ENCODE measurements at places on chromosomes 6 and 20.

DNA sequence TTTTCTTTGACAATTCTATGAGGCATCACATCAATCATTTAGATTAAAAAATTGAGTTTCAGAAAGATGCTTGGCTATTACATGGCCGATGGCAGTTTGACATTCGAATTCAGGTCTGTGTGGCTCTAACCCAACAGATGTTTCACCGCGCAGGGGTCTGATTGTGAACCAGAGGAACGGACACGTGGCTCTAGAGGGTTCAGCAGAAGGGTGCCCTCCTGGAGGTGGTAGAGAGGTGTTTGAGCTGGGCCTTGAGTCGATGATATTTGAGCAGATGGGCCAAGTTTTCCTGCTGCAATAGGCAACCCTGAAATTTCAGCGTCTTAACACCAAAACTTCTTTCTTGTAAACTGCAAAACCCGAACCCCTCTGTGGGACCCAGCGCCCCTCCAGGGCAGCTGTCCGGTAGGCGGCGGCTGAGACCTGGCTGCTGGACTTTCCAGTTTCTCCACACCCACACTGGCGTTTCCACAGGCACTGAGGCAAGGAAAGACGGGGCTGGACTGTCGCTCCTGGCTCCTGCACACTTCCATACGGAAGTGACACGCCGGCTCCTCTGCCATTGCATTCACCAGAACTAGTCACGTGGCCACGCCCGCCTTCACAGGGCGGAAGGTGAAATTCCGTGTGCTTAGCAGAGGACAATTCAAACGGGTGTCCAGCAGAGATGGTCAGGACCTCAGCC lies 11.3 kb upstream of the AFDN start:
- DNase-seq, result no peak

DNA sequence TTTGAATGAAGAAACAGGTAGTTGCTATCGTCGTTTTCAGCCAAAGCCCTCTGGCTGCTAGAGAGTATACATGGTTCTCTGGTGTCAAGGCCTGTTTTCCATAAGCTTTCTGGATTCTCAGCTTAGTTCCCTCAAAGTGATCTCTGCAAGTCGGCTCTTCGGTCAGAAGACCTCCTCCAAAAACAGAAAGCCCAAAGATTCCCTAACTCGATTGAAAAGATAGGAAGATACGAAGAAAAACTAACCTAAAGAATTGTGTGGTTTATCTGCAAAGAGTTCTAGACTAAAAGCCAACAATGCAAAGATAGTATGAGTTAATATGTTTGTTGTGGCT lies 545 bp upstream of the ASCC3 start:
- DNase-seq, result no peak

GRCh38 chr6:475314-475713 lies 83.8 kb downstream of the IRF4 start:
- no peak for DNase-seq

- DNase-seq, result no peak
Observed at GRCh38 chr20:19673575-19673974, 84.5 kb upstream of the RIN2 start.

DNA sequence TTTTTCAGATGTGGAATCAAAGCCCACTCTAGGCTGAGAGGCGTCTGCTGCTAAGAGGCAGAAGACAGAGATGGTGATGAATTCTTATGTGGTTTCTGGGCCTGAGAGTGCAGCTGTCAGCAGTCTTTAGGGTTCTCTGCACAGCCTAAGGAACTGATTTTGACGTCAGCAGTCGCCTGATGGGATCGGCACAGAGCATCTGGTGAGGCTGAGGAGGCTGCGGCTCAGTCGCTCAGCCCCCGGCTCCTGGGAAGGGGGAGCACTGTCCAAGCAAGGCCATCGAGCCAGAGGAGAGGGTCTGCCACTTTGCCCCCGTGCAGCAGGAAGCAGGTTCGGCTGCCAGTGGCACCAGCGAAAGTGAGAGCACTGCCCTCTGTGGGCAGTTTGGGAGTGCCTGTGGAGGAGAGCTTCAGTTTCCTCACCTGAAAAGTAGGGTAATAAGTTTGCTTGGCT lies 92.5 kb downstream of the TCP11 start:
- no peak for DNase-seq

DNA sequence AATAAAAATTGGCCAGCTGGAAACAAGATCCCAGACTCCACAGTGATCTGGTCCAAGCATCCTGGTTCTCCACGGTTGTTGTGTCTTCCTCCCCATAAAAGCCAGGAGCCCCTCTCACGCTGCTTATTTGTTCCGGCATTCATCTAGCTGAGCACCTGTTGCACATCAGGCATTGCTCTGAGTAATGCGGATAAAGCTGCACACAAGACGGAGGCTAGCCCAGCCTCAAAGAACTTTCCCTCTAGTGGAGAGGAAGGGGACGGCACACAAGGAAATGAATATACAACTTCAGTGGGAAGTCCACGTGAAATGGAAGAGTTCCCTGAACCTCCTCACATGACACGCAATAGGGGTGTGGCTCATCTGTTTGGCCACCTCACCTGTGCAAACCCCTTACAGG lies 30.3 kb upstream of the NXT1 start:
- DNase-seq, result no peak

All from activated CD4-positive, alpha-beta T cell treated with anti-CD3 and anti-CD28 coated beads, Interleukin-2, amount 50 U/mL, for 24 hours (primary cell).